ENCODE measurements at places on chromosomes 4 and X. TPM values are rescaled to one million over a fixed set of nuclear protein-coding genes. Genes with fewer than 3 reads are reported as not detected.

IL21 gene
- total RNA-seq, result not detected

STARD8 gene
- 1.7 TPM for total RNA-seq

FAM193A gene
- 6.8 TPM for total RNA-seq

- no peak for DNase-seq
Observed at GRCh38 chrX:42220083-42220482, 296.7 kb upstream of the CASK start.

DIPK2B gene
- not detected for total RNA-seq

FMR1NB gene
- total RNA-seq, result not detected

GRCh38 chrX:123601437-123601836 is 131.4 kb downstream of the THOC2 start:
- no peak for DNase-seq

MAGEA8 gene
- not detected for total RNA-seq

BEND2 gene
- total RNA-seq, result not detected

ZNF81 gene
- total RNA-seq, result 4.5 TPM

MMRN1 gene
- total RNA-seq, result not detected

DNA sequence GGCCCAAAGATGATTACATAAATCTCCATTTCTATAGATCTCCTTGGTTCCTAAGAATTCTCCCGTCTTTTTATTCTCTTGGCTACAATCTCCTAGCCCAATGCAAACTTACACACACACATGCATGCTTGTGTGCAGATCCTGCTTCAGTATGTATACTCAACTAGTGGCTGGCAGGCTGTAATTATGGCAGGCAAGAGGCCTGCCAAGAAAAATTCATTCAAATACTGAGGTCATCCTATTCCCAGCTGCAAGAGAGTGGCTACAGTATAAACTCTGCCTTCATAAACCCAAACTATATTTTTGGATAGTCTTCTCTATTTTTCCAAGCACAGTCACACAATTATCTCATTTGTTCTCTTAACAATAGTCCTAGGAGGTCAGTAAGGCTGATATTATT is 95.2 kb downstream of the SHROOM4 start:
- DNase-seq, result peak; percentile 63

DCAF4L1 gene
- 0.18 TPM for total RNA-seq

DNA sequence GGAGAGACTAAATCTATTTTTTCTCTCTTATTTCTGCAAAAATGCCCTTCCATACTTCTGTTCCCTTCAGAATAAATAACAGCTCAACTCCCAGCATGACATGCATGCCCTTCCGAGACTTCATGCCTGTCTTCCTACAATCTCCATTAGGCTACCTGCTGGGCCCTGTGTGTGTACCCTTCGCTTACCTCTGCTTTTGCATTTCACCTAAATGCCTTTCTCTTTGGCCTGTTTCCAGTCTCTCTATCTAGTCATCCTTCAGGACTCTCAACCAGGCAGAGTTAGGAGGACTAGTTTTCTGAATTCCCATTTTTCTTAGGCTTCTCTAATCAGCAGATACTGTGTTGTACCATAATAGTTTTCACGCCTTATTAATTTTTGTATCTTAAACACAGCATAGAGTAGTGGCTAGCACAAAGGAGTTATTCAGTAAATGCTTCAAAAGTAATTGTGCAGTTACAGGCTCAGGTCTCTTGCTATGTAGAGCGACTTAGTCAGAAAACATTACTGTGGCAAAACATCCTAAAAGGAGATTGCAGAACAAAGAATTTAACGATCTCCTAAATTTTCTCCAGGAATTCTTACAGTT is 20.5 kb downstream of the SEPTIN11 start:
- DNase-seq, result no peak

DNA sequence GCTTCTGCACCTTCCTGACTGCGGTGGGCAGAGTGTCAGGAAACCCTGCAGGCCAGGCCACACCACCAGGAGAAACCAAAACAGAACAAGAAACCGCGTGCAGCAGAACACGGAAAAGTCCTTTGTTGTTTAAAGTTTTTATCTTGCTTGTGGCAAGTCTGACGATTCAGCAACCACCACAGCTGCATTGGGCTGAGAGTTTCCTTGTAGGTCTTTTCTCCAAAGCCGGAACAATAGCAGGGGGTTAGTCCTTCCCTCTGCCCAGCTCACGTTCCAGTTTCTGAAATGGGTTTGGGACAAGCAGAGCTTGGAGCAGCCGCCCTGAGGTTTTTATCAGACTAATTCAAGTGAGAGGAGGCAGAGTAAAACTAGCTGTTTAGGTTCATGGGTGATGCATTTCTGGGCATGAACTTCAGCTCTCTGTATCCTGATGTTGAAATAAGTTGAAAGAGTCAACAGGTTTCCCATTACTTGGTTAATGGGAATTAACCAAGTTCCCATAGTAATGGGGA is 216.9 kb downstream of the PTTG2 start:
- peak; percentile 44 for DNase-seq

DNA sequence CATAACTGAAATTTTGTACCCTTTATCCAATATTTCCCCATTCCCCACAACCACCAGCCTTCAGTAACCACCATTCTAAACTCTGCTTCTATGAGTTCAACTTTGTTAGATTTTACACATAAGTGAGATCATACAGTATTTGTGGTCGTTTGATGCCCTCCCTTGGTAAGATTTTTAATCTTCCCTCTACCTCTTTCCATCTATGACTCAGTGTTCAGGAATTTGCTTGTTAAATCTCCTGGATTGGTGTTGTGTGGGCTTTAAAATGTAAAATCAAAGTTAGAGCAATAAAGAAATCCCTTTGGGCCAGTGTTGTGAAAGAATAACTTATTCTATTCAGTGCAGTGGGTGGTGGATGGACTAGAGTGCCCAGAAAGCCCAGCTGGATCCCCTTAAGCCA is 37.4 kb downstream of the SLC16A2 start:
- peak; percentile 77 for DNase-seq

DNA sequence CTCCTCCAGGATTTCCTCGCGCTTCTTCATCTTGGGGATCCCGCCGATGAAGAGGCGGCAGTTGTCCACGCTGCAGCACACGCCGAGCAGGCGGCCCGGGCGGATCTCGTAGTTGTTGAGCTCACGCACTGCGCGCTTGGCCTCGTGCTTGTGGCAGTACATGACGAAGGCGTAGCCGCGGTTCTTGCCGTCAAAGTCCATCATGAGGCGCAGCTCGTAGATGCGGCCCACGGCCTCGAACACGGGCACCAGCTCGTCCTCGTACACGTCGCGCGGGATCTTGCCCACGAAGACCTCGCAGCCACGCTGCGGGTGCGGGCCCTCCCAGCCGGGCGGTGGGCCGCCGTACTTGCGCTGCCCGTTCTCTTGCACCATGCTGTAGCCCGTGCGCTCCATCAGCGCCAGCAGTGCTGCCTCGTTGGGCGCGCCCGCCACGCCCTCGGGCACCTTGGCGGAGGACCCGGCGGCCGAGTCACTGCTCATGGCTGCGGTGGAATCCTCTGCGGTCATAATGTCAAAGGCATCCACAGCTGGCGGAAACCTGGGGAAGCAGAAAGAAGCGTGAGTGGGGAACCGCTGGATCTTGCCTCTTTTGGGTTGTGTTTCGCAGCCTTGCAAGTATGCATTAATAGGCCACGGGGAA is 103.4 kb downstream of the CHRNA9 start:
- no peak for DNase-seq

DNA sequence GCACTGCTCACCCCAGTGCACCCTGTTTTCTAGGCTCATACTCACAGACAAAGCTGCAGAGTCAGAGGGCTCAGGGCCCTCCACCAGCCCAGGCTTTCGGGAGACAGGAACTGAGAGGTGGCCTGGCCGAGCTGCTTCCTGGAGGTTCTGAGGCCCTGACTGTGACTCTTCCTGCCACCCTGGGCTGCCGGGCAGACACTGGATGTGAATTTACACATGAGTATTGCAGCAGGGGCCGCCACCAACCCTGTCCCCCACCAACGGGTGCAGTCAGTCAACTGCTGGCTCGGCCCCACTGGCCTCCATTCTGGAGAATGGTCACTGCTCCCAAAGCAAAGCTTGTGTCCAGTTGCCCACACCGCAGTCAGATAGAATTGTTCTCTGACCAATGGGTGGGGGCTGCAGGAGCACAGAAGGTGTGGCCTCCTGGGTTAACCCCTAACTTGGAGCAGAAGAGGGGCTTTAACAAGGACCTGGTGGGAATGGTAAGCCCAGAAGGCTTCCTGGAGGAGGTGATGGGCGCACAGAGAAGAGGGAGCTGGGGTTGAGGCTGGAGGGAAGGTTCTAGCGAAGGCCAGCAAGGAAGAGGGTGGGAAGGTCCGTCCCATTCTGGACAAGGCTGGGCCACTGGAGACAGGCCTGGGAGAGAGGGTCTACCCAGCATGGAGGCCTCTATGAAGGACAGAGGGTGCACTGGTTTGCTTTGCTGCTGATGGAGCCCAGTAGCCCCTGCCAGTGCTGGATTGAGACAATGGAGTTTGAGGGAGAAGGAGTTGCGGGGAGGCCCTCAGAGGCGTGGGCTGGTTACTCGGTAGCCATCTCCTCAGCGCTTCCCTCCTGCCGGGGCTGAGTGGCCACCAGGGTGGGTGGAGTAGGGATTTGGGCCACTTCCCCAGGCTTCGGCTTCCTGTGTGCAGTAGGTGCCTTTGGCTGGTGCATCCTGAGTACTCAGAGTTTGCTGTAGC is 135.3 kb downstream of the CPZ start:
- no peak for DNase-seq

GRCh38 chr4:128608006-128608405 is 201.5 kb upstream of the JADE1 start:
- DNase-seq, result no peak

MAGEE1 gene
- 0.56 TPM for total RNA-seq

DNA sequence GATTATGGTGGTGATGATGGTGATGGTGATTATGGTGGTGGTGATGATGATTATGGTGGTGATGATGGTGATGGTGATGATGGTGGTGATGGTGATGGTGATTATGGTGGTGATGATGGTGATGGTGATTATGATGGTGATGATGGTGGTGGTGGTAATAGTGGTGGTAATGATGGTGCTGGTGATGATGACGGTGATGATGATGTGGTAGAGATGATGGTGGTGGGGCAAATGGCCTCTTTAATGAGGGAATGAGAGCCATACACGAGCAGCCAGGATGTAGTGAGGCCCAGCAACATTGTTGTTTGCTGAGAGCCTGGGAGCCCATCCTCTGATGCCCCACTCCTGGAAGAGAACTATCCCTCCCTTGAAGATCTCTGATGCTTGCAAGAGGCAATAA is 29.0 kb downstream of the HMX1 start:
- no peak for DNase-seq

TSPAN6 gene
- total RNA-seq, result 20.1 TPM

DNA sequence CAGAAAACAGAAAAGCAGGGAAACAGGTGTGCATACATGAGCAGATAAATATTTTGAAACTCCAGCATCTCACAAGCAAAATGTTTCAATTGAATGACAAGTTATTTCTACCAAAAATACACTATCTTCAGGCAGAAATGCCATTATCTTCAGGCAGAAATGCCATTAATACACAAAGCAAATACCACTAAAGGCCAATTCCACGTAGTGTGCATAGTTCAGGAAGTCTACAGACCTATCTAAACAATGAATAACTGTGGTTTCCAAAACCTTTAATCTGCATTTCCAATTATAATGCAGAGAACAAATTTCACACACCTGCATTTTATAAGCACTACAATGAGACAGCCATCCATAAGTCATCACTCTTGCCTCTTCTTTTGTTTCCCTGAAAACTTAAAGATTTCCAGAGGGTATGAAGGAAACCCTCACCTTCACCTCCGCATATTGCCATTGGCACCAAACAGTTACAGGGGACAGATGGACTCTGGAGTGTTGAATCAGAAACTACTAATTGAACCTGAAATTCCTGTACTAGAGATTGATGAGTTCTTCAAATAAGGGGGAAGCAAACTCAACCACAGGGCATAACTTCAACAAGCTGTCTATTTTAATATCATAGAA is 179.0 kb downstream of the PDGFC start:
- no peak for DNase-seq

DNA sequence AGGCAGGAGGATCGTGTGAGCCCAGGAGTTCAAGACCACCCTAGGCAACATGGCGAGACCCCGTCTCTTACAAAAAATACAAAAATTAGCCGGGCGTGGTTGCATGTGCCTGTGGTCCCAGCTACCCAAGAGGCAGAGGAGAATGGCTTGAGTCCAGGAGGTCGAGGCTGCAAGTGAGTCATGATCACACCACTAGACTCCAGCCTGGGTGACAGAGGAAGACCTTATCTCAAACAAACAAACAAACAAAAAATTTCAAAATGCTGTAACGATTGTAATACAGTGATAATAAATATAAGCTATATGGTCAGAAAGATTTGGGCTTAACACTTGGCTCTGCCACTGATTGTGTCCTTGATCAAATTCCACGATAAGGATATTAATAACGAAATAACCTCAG is 24.2 kb downstream of the SLC25A4 start:
- DNase-seq, result no peak

DNA sequence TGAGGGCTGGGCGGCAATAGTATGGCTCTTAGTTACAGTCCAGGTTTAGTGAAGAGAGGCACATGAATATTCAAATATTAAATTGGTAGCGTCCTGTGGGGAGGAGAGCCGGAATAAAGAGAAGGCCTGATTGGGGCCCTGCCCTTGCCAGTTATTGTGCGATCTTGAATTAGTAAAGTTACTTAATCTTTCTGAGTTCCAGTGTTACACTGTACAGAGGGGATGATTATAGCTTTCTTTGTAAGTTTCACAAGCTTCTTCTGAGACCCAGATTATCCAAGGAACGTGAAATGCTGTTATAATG is 1.2 kb downstream of the METAP1 start:
- DNase-seq, result no peak

GRCh38 chrX:33339219-33339618 is 127.9 kb upstream of the DMD start:
- peak; percentile 16 for DNase-seq

SSX2B gene
- not detected for total RNA-seq

GRCh38 chr4:57023104-57023503 is 44.4 kb downstream of the POLR2B start:
- peak; percentile 97 for DNase-seq

GRCh38 chr4:75484190-75484589 is 30.0 kb downstream of the RCHY1 start:
- DNase-seq, result no peak

GRCh38 chr4:102574317-102574716 is 73.2 kb downstream of the NFKB1 start:
- DNase-seq, result peak; percentile 63

DNA sequence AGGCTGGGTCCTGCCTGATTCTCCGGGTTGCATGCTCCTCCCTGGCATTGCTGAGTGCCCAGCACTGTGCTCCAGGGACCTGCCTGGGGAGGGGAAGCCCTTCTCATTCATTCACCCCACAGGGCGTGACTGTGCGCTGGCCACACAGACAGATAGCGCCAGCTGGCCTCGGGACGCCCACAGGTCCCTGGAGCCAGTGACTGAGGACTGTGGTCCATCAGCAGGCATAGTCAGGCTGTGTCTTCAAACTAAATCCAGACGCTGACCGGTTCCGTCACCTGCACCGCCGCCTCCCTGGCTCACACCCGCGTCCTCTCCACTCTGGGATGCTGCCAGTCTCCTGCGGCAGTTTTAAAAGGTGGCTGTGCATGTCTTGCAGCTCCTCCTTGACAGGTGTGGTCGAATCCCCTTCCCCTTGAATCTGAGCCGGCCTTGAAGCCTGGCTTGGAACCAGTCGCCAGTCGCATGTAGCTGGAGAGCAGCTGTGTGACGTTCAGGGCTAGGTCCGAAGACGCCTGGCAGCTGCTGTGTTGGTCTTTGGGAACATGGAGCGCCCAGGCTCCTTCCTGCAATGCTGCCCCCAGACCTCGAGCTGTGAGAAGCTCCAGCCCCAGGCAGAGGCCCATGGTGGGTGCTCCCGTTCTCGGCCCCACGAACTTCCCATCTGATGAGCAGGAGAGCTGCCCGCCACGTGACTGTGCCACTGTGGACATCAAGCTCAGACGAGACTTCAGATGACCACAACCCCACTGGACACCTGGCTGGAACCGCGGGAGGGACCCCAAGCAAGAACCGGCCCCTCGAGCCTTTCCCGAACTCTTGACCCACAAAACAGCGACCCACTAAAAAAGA is 94.1 kb downstream of the ADRA2C start:
- DNase-seq, result no peak

Data from IMR-90 (cell line).